ENCODE measurements at places on chromosomes 13 and 19.

DNA sequence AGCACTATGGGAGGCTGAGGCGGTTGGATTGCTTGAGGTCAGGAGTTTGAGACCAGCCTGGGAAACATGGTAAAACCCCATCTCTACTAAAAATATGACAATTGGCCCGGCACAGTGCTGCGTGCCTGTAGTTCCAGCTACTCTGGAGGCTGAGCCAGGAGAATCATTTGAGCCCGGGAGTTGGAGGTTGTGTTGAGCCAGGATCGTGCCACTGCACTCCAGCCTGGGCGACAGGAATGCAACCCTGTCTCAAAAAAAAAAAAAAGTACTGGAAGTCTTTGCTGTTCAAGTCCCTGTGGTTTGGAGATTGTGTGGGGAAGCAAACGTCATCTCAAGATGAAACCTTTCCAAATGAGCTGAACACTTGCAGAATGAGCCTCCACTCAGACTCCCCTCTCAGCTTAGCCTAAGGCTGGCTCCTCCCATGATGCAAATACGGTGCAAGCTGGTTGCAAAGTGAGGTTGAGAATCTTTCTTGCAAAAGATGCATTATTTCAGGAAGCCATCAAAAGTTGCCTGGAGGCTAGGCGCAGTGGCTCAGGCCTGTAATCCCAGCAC lies 46.2 kb downstream of the MYO9B start:
- DNase-seq = no peak

- DNase-seq = no peak
Observed at GRCh38 chr19:10412257-10412977, 7.9 kb upstream of the PDE4A start.

- no peak for DNase-seq
Observed at GRCh38 chr13:23899555-23899954, 2.3 kb upstream of the C1QTNF9B start.

DNA sequence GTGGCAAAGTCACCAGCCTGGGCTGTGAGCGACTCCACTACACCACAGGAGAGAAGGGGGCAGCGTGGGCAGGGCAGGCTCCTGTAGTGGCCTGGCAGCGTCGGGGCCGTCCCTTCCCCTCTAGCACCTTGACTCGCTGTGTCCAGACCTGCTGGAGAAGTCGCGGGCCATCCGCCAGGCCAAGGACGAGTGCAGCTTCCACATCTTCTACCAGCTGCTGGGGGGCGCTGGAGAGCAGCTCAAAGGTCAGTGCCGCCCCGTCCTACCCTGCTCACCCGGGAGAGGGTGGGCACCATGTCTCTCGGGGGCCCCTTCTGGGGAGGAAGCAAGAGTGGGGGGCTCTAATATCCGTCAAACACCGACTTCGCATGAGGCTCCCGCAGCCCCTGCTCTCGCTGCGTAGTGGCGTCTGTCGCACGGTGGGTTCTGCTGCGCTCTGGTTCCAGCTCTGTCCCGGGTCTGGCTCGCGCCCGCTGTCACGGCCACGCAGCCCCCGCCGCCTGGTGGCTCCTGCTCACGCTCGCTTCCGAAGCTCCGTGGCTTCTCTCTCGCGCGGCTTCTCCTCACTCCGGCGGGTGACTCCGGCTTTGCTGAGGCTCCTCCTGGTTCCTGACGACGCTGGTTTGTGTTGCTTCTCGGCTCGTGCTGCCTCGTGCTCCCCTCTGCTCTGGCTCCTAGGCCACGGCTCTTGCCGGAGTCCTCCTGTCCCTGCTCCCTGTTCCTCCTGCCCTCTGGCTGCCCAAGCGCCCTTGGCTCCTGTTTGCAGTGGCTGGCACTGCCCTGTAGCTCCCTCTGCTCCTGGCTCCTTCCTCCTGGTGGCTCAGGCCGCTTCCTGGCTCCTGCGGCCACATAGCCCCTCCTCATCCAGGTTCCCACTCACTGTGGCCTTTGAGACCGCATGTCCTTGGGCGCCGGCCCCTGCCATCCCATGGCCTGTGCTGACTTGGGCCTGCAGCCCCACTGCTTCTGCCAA lies 27.2 kb downstream of the MYH14 start:
- DNase-seq = no peak

GRCh38 chr13:77038907-77039480 lies 12.0 kb upstream of the FBXL3 start:
- no peak for DNase-seq

DNA sequence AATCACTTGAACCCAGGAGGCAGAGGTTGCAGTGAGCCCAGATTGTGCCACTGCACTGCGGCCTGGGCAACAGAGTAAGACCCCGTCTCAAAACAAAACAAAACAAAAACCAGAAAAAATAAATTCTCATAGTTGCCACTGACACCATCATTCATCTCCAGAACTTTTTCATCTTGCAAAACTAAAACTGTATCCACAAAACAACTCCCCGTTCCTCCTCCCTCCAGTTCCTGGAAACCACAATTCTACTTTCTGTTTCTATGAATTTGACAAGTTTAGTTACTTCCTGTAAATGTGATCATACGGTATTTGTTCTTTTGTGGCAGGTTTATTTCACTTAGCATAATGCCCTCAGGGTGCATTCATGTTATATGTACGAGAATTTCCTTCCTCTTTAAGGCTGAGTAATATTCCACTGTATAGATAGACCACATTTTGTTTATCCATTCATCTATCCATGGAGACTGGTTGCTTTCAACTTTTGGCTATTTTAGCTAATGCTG lies 13.2 kb upstream of the ADGRE5 start:
- no peak for DNase-seq

GRCh38 chr13:75050419-75051046 lies 431.4 kb downstream of the TBC1D4 start:
- DNase-seq = no peak
